PC-9 (cell line): ENCODE measurements at places on chromosomes 2 and 18.

GRCh38 chr18:2985628-2986027 is 27.3 kb downstream of the LPIN2 start:
- no peak for DNase-seq

- no peak for DNase-seq
Measured at GRCh38 chr2:215417400-215417951, 18.4 kb downstream of the FN1 start.

GRCh38 chr18:31484461-31484860 is 13.5 kb upstream of the DSG2 start:
- no peak for DNase-seq

DNA sequence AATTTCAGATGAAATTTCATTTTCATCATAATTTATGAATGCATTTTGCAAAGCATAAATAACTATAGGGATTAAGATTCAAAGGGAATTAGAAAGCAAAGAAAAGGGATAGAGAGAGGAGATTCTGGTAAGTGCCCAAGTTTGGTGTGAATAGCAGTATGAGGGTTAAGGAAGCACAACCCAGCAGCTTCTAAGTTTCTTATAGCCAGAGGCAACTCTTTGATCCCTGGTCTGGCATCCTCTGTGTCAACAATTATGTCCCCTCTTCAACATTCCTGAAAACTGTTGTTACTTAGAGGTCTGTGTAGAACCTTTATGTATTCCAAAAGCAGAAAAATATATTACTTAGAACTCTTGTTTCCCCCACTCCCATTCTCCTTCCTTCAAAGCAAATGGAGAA is 171.6 kb upstream of the SATB2 start:
- no peak for DNase-seq

DNA sequence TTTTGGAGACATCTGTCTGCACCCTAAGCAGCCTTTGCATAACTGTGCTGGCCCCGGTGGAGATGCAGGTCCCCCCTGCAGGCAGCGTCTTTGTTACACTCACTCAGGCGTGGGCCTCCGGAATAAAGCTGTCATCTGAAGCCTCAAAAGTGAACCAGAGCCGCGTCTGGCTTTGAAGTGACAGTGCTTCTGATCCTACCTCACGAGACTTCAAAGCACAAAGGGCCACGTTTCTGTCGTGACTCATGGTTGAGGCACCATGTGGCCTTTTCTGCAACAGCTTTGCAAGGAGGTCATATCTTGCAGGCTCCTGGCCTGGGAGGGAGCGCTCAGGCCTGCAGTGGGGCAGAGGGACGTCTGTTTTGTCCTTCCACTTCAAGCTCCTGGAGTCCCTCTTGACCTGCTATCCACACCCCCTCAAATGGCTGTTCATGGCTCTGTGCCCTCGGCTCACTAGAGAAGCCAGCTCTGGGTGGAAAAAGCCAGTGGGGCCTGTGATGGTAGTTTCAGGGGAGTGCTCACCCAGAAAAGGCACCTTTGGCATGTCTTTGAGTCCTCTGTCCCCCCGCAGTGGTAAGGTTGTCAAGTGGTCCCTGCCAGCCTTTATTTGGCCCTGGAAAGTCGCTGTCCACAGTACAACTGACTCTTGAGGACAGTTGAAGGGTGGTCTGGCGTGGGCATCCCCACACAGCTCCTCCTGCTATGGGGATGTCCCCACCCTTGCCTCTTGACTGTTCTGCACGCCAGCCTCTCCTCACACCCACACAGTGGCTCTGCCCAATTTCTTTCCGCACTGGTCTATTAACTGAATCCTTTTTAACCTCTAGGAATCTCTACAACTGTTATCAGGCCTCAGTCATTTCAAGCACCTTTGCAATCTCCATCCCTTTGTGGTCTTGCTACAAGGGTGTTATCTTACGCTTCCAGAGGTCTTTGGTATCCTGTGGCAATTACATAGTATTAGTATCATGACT is 19.3 kb downstream of the GPR55 start:
- DNase-seq, result no peak

GRCh38 chr2:85171916-85172315 is 38.7 kb downstream of the TCF7L1 start:
- DNase-seq, result no peak

- DNase-seq, result no peak
Measured at GRCh38 chr2:44930274-44931197, 11.0 kb upstream of the SIX3 start.

DNA sequence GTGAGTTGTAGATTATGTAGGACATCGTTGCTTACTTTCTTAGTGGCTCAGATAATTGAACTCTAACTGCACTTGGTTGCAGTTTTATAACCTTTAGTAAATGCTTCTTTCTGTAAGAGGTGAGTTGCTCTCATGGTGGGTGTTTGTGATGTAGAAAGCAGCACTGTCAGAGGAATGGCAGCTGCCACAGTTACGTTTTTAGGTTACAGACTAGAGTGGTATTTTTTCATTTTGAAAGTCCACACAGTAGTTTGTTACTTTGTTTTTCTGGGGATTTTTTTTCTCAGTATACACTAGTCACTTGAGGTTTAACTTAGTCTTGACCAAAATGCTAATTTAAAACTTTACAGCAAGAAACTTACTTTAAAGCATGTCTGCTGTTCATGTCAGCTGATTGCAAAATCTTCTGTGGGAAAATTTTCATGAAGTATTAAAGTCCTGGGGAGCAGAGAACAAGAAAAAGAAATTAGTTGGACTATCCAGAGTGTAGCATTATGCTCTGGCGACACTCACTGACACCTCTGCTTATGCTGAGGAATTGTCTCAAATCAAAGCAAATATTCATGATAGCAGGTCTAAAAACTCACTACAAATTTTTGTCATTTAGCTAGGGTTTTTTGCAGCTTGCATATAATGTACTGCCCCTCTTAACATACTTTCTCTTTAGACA is 14.8 kb downstream of the AFTPH start:
- no peak for DNase-seq

- DNase-seq, result no peak
Measured at GRCh38 chr2:240447934-240448333, 12.5 kb downstream of the GPC1 start.

- DNase-seq, result no peak
Measured at GRCh38 chr18:57792631-57793301, 10.3 kb downstream of the ATP8B1 start.

GRCh38 chr2:46841621-46842020 is 74.0 kb downstream of the MCFD2 start:
- DNase-seq, result no peak

- peak; percentile 66 for DNase-seq
Measured at GRCh38 chr2:12965540-12966269, 249.0 kb downstream of the TRIB2 start.

DNA sequence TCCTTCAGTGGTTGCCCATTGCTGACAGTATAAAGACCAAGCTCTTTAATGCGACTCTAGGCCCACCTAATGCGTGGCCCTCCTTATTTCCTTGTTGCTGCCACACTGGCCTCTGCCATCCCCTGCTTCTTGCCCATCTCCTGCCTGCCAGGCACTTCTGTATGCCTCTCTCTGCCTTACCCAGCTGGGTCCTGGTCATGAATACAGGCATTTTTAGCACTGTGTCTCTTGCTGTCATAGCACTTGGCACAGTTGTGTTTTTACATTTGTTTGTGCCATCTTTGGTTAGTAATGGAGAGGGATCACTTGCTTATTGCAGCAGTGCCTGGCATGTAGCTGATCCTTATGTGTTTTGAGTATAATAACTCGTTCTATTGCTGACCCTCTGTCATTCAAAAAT is 38.7 kb downstream of the MAP4K4 start:
- no peak for DNase-seq

- DNase-seq, result no peak
Measured at GRCh38 chr2:164141271-164141670, 405.5 kb upstream of the FIGN start.

DNA sequence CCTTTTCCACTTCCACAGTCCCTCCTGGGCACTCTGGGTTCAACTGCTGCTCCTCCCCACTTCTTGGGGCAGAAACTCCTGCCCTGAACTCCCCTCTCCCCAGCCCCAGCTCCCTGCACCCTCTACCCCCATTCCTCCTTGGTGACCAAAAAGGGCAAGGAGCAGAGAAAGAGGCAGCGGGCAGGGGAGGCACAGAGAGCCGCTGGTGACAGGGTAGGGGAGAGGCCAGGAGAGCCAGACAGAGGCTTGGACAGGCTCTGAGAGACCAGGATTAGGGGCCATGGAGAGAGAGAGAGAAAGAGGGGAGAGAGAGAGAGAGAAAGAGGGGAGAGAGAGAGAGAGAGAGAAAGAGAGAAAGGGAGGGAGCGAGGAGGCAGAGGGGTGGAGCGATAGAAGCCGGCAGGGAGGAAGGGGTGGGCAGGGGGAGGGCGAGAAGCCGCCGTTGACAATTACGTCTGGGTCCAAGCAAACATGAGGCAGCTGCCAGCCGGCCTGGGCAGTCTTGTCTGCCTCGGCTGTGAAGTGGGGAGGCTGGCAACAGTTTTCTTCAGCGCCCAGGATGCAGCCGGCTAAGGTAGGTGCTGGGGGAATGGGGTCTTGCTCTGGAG is at the start of gene KCNIP3:
KCNIP3 (plus strand) TSS at position 468 of the 608 bp plus-strand sequence; CDS start at position 560, 92 bp downstream.
- no peak for DNase-seq

GRCh38 chr2:40435426-40436092 is 16.3 kb downstream of the SLC8A1 start:
- peak; percentile 62 for DNase-seq
